Cerebellar nuclear complex (tissue), 1 donor: ENCODE measurements at places on chromosomes 3 and 15.

- no peak for DNase-seq
These were observed 34.6 kb downstream of the TNFAIP8L3 start for GRCh38 chr15:51060030-51060673.

DNA sequence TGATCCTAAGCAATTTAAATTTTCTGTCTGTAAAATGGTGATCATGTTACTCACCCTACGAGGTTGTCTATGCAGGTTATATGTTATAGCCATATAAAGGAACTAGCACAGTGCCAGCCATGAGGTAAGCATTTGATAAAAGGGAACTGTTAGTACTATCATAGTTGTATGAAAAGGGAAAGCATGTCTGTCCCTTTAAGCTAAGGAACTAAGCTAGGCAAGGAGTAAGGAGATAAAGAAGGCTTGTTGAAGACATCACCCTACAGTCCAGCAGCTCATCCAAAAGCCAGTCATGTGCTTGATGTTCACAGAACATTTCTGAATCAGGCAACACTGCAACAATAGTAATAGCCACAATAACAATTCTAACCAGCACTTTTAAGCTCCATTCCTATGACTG lies 243.9 kb downstream of the ZBTB20 start:
- no peak for DNase-seq

DNA sequence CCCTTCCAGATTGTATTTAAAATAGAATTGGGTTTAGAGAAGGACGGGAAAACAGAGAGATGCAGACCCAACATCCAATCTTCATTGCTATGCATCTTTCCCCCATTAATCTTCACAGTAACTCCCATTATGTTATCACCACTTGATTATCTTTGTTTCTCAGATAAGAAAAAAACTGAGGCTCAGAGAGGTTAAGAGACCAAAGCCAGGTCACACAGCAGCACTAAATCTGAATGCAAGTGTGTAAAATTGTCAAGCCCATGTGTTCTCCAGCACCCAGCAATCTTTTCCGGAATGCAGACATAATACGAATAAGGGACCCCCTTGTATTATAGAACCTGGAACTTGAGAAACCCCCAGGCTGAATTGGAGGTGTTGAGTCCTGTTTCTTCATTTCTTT lies 80.5 kb upstream of the TRIM42 start:
- no peak for DNase-seq

DNA sequence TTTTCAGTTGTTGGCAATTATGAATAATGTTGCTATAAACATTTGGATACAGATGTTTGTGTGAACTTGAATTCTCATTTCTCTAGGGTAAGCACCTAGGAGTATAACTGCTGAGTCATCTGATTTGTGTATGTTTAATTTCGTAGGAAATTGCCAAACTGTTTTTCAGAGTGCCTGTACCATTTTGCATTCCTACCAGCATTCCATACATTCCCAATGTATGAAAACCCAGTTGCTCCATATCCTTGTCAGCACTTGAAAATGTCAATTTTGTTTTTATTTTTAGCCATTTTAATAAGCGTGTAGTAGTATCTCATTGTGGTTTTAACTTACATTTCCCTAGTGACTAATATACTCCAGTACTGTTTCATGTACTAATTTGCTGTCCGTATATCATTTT lies 98.5 kb upstream of the TSC22D2 start:
- no peak for DNase-seq

DNA sequence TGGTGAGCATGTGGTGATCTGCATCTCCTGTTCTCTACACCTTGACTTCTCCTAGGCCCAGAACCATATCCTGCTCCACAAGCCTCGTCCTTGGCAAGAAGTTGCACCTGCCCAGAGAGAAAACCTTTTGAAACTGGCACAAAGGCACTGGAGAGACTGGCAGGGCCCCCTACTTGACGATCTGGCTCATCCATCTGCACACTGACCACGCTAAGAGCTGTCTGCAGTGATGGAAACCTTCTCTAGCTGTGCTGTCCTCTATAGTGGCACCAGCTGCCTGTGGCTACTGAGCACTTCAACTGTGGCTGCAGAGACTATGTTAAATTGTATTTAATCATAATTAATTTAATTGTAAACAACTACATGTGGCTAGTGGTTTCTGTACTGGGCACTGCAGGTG lies 26.2 kb upstream of the SRP14 start:
- no peak for DNase-seq

GRCh38 chr15:44289259-44289790 lies 806 bp downstream of the GOLM2 start:
- DNase-seq, result no peak

- no peak for DNase-seq
These were observed 46.4 kb downstream of the DLEC1 start for GRCh38 chr3:38085311-38085942.

DNA sequence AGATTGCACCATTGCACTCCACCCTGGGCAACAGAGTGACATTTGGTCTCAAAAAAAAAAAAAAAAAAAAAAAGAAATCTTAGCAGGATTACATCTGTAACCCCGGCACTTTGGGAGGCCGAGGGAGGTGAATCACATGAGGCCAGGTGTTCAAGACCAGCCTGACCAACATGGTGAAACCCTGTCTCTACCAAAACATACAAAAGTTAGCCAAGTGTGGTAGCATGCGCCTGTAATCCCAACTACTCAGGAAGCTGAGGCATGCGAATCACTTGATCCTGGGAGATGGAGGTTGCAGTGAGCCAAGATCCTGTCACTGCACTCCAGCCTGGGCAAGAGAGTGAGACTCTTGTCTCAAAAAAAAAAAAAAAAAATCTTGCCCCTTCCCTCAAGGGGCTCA lies 40.4 kb downstream of the LIPC start:
- DNase-seq, result no peak

- no peak for DNase-seq
These were observed 79.8 kb upstream of the FNDC3B start for GRCh38 chr3:171959532-171960089.

DNA sequence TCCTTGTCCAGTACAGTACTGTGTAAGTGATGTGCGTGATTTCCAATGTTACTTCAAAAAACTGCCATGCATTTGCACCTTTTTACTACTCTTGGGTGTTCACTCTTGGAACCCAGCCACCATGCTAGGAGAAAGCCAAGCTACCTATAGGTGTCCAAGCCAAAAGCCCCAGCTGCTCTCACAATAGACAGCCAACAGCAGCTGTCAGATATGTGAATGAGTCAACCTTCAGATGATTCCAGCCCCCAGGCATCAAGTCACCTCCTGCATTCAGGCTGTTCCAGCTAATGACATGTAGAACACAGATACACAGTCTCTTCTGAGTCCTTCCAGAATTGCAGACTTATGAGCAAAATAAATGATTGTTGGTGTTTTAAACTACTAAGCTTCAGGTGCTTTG lies 417.7 kb upstream of the TGFBR2 start:
- no peak for DNase-seq

DNA sequence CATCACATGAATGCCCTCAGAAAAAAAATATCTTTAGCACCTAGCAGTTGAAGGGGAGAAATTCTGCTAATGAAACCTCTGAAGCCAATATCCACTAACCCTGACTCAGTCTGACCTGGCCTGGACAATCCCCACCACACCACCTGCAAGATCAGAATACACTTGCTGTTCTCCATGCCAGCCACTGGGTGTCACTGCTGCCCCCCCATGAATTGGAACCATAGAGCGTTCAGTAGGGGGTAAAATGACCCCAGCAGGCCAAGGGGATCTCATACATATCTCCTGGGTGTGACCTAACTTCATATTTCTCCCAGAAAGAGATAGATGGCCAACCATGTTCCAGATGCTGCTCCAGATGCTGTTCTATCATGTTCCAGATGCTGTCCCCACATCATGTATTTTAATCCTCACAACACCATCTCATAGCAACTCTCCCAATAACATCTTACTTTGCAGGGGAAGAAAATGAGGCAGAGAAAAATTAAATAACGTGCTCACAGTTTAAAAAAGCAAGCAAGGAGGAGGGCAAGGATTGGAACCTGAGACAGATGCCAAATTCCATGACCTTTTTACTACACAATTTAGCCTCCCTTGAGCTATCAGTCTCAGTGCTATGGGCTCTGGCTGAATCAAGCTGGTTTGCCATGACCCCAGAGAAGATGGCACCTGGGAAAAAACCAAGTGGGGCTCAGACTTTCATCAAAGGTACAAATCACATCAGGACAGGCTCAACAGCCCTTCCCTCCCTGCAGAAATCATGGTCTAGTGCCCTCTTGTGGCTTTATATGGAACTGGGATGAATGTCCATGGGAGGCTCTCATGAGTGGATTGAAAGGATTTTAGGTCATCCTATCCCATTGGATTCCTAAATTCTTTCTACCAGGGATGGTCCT lies 12.4 kb downstream of the NTRK3 start:
- no peak for DNase-seq

- DNase-seq, result no peak
These were observed 10.5 kb downstream of the ITIH4 start for GRCh38 chr3:52819936-52820335.

DNA sequence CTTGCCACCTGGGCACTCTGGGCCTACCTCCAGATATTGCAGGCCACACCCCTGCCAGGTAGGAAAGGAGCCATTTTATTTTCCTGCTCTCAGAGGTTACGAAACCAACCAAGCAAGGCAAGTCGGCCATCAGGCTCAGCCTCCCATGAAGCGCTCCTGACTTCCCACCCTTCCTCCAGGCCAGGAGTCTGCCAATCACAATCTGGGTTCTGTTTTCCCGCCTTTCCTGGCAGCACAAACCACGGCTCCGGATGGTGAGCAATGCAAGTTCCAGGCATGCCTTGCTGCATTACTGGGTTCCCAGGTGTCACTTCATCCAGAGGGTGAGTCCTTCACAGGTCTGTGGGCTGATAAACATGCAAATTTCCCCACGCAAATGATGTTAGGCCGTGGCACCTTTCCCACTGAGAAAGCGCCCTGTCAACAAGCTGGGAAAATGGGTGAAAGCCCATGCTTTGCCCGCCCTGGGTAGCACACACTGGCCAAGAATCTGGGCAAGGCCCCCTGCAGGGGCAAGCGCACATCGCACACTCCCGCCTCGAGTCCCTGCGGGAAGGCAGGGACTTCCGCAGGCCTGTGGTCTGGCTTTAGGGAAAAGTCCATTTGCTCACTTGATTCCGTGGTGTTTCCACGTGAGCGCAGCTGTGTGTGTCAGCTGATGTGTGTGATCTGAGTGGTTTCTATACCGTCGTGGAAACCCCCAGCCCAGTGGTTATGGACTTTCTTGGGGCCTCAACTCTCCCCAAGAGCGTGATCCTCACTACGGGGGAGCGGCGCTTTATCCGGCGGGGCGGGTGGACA lies 61.6 kb upstream of the RYK start:
- DNase-seq, result no peak

DNA sequence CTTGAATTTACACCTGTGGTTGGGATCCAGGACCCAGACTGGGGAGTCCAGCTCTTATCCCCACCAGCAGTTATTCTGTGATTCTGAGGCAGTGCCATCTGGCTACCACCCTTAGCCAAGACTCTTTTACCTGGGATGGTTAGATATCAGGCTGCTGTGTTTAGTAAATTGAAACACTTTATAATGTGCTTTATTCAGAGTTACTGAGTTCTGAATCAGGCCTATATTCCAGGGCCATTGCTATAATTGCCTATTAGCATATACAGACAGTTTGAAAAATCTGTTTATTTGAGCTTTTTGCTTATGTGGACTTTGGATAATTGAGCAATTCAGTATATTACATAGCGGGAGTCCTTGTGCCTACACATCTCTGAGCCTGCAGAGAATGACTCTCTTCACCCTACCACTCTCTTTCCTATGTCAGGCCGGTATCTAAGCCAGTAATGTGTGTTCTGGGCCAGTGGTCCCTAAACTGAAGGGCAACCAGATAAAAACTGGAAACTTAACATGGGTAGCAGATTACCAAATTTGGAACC lies 45.4 kb upstream of the TRAK1 start:
- no peak for DNase-seq

GRCh38 chr3:107644631-107645030 lies 121.9 kb downstream of the BBX start:
- no peak for DNase-seq

DNA sequence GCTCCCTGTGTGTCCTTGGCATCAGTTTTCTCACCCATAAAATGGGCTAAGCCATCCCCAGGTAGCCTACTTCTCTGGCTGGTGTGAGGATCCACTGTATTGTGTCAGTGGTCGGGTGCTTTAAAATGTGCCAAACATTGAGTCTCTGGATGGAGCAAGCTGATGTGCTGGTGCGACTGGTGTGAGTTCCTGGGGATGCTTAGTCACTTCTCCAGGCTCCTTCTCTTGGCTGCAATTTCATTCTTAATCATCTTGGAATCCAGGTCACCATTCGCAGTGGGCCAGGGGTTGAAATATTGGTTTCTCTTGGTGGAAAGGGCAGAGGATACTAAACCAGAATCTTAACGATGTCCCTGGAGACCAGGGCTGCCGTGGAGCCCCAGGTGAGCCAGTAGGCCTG lies 29.3 kb downstream of the SCN5A start:
- no peak for DNase-seq

DNA sequence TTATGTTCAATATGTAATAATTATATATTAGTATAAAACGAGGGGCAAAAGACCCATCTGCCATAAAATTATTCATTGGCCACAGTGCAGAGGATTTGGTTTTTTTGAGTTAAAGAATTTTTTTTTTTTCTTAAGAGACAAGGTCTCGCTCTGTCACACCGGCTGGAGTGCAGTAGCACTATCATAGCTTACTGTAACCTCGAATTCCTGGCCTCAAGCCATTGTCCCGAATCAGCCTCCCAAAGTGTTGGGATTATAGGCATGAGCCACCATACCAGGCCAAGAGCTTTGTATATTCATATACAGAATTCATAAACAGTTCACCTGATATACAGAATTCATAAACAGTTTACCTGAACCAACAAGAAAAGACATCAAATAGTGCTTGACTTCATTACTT lies 20.2 kb upstream of the LRRFIP2 start:
- no peak for DNase-seq
